Frontal cortex (tissue), 4 donors: ENCODE measurements at places on chromosomes 4 and X. TPM values are rescaled to one million over a fixed set of nuclear protein-coding genes. Genes with fewer than 3 reads are reported as not detected.

FGF13 gene
- total RNA-seq: 128 TPM

DNA sequence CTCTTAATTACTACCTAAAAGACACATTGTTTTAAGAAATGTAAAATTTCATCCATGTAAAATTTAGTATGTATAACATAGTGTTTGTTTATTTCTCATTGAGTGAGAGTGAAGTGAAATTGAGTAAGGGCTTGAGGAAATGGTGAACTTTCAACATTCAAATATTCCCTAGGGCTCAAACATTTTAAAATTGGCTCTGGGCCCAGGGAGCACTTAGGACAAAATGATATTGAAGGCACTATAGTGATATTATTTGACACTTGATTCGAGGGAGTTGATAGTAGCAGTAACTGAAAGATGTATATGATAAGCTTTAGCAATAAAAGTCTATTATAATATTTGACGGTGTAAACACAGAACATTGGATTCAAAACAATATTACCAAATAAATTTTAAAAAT, 1244.0 kb upstream of the TENM3 start:
- DNase-seq: no peak

DNA sequence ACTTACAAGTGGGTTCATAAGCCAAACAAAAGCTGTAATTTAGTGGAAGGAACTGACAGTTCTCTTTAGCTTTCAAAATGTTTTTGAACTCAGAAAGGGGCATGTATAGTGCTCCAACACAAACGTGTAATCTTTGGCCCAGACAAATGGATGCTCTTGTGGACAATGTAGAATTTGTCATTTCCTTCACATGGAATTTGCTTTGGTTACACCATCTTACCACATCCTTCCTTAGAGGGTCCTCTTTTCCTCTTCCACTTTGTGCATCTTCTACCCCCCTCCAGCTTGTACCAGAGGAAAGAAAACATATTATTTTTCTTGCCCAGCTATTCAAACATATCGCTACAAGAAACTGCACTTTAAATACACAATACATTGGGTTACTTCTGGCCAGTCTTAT, 42.4 kb downstream of the MEPE start:
- DNase-seq: no peak

- no peak for DNase-seq
Measured at GRCh38 chr4:102734591-102735385, 26.0 kb downstream of the MANBA start.

- no peak for DNase-seq
Measured at GRCh38 chrX:46072372-46072771, 472.8 kb downstream of the ZNF674 start.
